CD8-positive, alpha-beta T cell (primary cell): ENCODE measurements at places on chromosomes 4 and X. TPM values are rescaled to one million over a fixed set of nuclear protein-coding genes. Genes with fewer than 3 reads are reported as not detected.

NPY2R gene
- not detected for total RNA-seq

GRCh38 chr4:56857601-56858309 is 36.3 kb upstream of the SPINK2 start:
- no peak for DNase-seq

- DNase-seq = no peak
These were observed 840 bp upstream of the P2RY10 start for GRCh38 chrX:78944351-78944750.

GRCh38 chr4:126860308-126860707 is 772.4 kb upstream of the INTU start:
- DNase-seq = no peak

FMR1NB gene
- not detected for total RNA-seq

HPGDS gene
- total RNA-seq = not detected

DNA sequence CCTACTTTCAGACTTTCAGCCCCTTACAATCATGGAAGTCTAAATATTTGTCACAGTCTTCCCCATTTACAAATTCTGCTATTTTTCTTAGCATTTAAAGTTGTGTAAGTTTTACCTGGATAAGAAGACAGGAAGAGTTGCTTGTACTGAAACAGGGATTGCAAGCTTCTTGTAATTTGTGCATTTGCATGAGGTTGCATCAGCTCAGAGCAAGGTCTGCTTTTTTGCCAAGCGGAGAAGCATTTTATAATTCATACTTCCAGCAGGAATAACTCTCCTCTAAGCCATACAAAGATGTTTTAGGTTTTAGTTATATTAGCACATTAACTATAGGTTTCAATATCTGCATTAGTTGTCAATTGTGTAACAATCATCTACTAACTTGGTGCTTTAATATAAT is 922.0 kb upstream of the PABPC4L start:
- no peak for DNase-seq

ENPP6 gene
- total RNA-seq = not detected
